ENCODE measurements at places on chromosomes 5 and 9.

DNA sequence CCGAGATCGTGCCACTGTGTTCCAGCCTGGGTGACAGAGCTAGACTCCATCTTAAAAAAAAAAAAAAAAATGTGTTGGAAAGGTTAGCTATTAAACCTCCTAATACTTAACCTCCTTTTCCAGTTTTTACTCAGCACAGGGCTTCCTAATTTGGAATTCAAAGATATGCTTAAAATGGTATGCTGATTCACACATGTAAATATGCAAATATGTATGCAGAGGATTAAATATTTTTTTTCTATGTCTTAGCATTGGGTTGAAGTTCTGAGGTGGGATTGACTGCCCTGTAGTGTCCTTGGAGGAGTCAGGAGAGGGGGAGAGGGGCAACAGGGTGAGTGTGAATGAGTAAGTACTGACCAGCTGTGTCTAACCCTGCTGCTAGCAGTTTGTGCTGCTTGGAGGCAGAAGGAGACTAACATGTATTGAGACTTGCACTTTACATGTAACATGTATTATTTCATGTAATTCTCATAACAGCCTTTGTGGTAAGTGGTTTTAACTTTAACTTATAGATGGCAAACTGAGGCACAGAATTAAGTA lies 63.2 kb downstream of the SLC44A1 start:
- DNase-seq: no peak

- DNase-seq: no peak
Measured at GRCh38 chr9:133405508-133406438, 12.0 kb downstream of the REXO4 start.

DNA sequence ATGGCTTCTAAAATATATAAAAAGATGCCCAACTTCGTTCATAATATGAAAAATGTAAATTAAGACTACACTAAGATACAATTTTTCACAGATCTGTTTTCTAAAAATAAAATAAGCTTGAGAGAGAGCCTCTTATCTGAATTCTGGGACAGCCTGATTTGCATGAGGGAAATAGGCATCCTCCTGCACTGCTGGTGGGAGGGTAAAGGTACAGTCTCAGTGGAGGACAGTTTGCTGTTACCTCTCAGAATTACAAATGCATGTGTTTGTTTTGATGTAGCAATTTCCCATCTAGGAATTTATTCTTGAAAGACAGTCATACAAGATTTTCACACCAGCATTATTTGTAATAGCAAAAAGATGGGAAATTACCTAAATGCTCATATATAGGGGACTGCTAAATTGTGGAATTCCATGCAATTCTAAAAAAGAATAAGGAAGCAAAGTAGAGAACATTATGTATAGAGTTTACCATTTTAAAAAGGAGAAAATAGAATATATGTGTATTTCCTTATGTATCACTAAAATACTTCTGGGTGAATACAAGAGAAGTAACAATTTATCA lies 75.7 kb downstream of the ZSWIM6 start:
- no peak for DNase-seq

GRCh38 chr9:133955821-133956411 lies 36.2 kb downstream of the VAV2 start:
- no peak for DNase-seq

DNA sequence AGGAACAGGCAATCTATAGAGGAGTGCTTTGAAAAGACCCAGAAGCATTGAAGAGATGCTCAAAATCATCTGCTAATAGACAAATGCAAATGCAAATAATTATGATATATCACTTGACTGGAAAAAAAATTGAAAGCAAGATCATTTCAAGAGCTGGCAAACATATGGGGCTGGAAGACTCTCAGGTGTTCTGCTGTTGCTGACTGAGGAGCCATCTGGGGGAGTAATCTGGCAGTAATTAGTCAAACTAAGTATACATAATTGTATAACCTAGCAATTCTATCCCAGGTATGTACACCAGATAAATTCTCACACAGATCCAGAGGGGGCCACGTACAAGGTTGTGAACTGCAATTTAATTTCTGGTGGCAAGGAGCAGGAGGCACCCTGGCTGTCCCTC lies 4.6 kb upstream of the HMHB1 start:
- no peak for DNase-seq

GRCh38 chr5:136279314-136279713 lies 86.0 kb downstream of the TRPC7 start:
- DNase-seq: peak; percentile 19

DNA sequence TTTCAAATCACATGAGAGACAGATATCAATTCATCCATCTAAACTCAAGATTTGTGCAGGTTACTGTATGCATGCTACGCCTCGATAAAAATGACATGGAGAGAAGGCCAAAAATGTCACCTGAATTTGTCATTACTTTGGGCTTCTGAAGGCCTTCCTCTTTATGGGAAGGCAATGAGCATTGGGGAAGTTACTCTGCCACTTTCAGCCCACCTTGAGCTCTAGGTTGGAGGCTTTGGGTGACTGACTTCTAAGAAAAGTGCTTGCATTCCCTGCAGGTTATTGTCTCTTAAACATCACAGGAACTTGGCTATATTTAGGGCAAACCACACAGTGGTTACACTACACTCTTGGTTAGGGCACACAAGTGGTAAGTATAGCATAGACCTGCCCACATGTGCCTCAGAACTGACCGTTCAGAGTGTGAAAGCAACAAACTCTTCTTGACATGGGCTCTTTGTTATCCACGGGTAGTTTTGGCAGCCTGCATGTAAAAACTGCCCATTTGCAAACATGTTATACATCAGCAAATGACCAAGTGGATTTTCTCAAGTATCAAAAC lies 169.5 kb downstream of the ZNF608 start:
- DNase-seq: no peak

DNA sequence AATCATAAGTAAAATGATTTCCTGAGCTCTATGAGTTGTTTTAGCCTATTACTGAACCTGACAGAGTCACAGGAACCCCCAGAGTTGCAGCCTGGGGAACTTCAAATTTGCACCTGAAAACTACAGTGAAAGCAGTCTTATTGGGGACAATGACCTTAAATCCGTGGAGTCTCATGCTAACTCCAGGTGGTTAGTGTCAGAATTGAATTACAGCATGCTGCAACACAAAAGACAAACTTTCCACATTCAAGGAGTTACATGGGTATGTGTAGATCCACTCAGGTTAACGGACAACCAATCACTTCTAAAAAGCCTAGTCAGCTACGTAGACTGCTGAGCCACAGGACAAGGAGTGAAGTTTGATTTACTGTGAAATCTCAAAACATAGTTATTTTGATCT lies 49.7 kb downstream of the PLPP1 start:
- DNase-seq: no peak

DNA sequence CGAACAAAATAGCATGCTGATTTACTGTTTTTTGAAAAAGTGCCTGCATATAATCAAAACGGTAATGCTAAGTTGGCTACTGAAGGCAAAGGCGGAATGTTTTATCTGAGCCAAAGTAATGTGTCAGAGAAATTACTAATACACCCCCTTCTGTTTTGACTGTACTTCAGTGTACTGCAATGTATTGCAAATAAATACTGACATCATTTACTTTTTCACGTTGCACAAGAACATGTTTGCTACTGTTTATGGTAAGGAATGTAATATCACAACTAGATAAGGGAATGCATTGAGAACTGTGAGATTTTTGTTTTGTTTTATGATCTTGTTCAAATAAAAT lies 813 bp upstream of the AGTPBP1 start:
- no peak for DNase-seq

GRCh38 chr5:139167063-139167462 lies 31.1 kb downstream of the SIL1 start:
- DNase-seq: no peak

- peak; percentile 60 for DNase-seq
Measured at GRCh38 chr5:72021651-72022357, 85.5 kb upstream of the MAP1B start.

GRCh38 chr5:14665101-14665822 lies 744 bp downstream of the OTULIN start:
- peak; percentile 31 for DNase-seq

- DNase-seq: peak; percentile 20
Measured at GRCh38 chr9:126690431-126691051, 76.8 kb downstream of the LMX1B start.

DNA sequence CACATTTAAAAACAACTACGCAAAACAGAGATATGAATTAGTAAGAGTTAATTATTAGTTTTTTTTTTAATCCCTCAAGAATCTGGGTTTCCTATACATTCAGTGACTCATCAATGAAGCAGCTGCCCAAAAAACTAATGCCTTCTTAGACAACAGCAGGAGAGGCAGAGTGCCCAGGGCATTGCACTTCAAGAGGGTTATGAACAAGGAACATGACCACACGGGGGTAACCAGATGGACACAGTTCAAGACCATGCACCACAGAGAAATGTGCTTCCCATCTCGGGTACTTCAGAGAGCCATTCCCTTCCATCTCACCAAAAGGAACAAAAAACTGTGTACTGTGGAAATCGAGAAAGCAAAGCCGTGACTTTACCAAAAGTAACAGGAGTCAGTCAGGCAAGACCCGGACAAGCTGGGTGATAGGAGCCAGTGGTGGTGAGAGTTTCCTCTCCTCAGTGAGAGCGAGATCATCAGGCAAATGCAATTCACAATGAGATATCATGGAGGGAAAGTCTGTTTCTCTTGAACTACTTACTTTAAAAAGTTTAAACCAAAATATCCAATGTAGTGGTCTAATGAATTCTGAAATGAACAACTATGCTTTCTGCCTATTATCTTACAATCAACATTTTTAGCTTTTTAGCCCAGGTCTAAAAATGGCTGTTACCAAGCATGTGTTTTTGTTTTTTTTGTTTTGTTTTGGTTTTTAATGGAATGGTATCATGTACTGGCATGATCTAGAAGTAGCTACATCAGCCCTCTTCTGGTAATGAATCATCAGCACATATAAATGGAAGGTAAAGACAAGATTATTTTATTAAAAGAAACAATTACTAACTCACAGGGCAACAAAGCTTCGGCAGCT lies 192.1 kb downstream of the TSSK1B start:
- no peak for DNase-seq

GRCh38 chr5:15885156-15885555 lies 294.4 kb downstream of the MARCHF11 start:
- DNase-seq: no peak

- DNase-seq: peak; percentile 40
Measured at GRCh38 chr5:671459-672328, 21.5 kb downstream of the TPPP start.
